ENCODE measurements at places on chromosomes 6 and 20.

DNA sequence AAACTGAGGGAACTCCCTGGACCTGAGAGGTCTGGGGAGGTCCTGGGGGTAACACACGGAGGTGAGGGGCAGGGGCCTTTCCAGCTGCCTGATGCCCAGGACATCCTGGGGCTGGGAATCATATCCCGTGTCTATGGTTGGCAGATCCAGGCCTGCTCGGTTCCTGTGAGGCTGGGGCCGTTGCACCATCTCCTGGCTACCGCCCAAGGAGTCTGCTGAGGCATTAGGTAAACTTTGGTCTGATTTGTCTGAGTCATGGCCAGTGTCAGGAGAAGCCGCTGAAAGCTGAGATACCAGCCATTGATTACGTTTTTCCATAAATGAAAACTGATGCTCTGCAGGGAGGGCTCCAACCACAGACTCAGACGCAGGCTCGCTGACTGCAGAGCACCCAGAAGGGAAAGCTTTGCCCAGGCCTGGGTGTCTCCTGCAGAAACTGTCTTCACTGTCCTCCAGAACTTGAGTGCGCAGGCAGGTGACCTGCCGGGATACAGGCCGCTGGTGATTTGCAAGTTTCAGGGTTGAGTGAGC is 14.2 kb downstream of the TRAF3IP2 start:
- DNase-seq, result no peak

DNA sequence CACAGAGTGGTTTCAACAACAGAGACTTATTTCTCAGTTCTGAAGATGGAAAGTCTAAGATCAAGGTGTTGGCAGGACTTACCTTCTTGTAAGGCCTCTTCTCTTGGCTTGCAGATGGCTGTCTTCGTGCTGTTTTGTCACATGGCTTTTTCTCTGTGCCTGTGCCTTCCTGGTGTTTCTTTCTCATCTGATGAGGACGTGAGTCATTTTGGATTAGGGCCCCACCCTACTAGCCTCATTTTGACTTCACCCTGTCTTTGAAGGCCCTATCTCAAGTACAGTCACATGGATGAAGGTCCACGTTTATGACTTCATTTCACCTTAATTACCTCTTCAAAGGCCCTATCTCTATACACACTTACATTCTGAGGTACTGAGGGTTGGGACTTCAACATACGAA is 41.4 kb upstream of the LAMA2 start:
- no peak for DNase-seq

DNA sequence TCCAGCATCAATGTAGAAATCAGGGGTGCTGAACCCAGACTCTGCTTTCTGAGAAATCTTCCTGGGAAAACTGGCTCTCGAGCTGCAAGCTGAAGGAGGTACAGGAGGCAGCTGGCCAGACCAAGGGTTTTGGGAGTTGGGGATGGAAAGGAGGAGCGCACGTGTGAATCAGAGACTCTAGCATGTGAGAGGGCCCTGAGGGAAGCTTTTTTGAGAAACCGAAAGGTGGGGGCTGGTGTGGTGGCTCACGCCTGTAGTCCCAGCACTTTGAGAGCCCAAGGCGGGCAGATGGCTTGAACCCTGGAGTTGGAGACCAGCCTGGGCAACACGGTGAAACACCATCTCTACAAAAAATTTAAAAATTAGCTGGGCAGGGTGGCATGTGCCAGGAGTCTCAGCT is 37.1 kb upstream of the EEF1E1 start:
- no peak for DNase-seq

- no peak for DNase-seq
Measured at GRCh38 chr6:71335544-71335943, 46.9 kb downstream of the OGFRL1 start.

- DNase-seq, result no peak
Measured at GRCh38 chr6:158032354-158032733, 50.7 kb downstream of the SYNJ2 start.

GRCh38 chr6:41650120-41650519 is 11.9 kb downstream of the MDFI start:
- no peak for DNase-seq

DNA sequence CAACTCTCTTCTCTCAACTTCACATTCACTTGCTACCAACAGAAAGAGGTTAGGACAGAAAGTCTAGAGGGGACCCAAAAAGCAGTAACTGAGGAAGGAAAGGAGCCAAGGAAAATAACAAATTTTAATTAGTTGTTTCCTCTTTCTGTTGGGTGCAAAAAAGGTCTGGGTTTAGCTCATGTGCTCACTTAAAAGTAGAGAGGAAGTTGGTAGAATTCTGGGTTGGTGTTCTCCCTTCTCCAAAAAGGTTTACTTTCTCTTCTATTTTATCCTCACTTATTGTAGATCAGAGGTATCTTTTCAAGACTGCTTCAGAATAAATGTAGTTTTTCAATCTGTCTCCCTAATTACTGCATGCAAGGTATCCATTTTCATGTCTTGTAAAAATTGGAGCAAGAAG is 42.8 kb downstream of the MAP3K7 start:
- DNase-seq, result no peak

- DNase-seq, result no peak
Measured at GRCh38 chr6:136737374-136737844, 54.9 kb downstream of the MAP3K5 start.

Data from activated CD8-positive, alpha-beta memory T cell treated with anti-CD3 and anti-CD28 coated beads, Interleukin-2, amount 10 ng/mL, durations not matched to agents 7 days and 5 days (primary cell).